Endodermal cell (in vitro differentiated cells): ENCODE measurements at places on chromosomes 5 and 9. TPM values are rescaled to one million over a fixed set of nuclear protein-coding genes. Genes with fewer than 3 reads are reported as not detected.

Gene SLC6A18
- total RNA-seq = not detected in 2 replicates

Gene LRRC70
- total RNA-seq = 0.50 and 1.4 TPM in 2 replicates

Gene LMX1B
- total RNA-seq = 9.1 and 11.1 TPM in 2 replicates

Gene DAB2IP
- total RNA-seq = 53.1 and 71.0 TPM in 2 replicates

Gene PTGDS
- total RNA-seq = 21.0 to 27.9 TPM (median 22.1 TPM) in 3 replicates

Gene MARCOL
- total RNA-seq = not detected in 3 replicates

Gene CARD9
- total RNA-seq = 0.23 to 0.38 TPM (median 0.35 TPM) in 3 replicates

Gene SLC45A2
- 0.20 and 0.27 TPM in 2 replicates for total RNA-seq

Gene SLC34A1
- not detected in 2 replicates for total RNA-seq

Gene WASHC1
- total RNA-seq = 20.3 and 21.4 TPM in 2 replicates

Gene UBE2D2
- 177 to 202 TPM (median 192 TPM) in 3 replicates for total RNA-seq

Gene DPYSL3
- 68.7 and 76.3 TPM in 2 replicates for total RNA-seq

Gene SLC25A2
- 0.55 TPM in 1 of 3 replicates, not detected in the others for total RNA-seq

Gene CER1
- 2,562 and 3,326 TPM in 2 replicates for total RNA-seq

Gene PRDM9
- total RNA-seq = 0.15 TPM in 1 of 3 replicates, not detected in the others

Gene GABRA1
- 0.33 TPM in 1 of 2 replicates, not detected in the other for total RNA-seq

DNA sequence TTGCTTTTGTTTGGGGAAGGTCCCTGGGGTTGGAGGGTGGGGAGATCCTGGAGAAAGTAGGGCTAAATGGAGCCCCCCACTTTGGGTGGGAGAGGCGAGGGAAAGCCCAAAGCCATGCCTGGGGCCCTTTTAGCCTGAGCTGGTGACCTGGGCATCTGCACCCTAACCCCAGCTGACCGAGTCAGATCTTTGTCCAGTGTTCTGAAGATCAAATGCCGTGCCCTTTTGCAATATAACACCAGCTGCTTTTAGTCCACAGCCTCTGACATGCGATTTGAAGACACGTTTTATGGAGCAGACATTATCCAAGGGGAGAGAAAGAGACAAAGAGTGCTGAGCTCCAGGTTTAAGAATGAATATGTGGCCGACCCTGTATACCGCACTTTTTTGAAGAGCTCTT is 416.5 kb downstream of the KDM4C start:
- DNase-seq = no peak

DNA sequence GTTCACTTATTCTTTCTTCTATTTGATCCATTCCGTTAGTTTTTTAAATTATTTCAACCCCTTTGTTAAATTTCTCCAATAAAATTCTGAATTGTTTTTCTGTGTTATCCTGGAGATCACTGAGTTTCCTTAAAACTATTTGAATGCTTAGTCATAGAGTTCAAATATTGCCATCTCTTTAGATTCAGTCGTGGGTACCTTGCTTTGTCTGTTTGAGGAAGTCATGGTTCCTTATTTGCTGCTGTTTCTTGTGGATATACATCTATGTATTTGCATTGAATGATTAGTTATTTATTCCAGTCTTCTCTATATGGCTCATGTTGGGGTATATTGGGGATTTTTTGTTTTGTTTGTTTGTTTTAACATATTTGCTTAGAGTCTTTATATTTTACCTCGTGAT is 80.6 kb downstream of the HINT1 start:
- DNase-seq = no peak

- no peak for DNase-seq
Measured at GRCh38 chr5:180824630-180825476, 22.2 kb upstream of the MGAT1 start.

DNA sequence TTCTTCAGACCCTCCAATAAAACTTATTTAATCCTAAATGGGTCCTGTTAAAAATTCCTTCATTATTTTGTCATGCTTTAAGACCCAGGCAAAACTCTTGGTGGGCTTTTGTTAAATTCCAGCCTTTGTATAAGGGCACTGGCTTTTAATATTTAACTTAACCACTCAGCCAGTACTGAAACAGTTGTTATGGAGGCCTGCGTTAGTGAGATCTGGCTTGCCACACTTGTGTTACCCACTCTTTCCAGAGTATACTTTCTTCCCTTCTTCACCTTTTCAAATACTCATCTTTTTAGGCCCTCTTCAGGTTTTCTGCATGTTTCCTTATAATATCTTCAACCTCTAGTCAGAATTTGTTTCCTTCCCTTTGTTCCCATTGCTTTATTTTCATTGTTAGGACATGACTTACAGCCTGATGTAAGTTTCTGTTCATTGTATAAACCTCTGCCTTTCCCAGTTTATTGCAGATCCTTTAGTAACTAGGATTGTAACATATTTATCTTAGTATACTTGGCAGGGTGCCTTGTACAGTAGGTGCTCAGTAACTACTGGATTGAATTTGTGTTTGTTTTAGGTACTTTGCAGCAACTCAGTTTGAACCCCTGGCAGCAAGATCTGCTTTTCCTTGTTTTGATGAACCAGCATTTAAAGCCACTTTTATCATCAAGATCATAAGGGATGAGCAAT is 48.8 kb downstream of the LNPEP start:
- no peak for DNase-seq

- DNase-seq = no peak
Measured at GRCh38 chr5:167242701-167243100, 1048.7 kb upstream of the WWC1 start.

- DNase-seq = no peak
Measured at GRCh38 chr5:132530946-132531345, 12.4 kb downstream of the IL5 start.

DNA sequence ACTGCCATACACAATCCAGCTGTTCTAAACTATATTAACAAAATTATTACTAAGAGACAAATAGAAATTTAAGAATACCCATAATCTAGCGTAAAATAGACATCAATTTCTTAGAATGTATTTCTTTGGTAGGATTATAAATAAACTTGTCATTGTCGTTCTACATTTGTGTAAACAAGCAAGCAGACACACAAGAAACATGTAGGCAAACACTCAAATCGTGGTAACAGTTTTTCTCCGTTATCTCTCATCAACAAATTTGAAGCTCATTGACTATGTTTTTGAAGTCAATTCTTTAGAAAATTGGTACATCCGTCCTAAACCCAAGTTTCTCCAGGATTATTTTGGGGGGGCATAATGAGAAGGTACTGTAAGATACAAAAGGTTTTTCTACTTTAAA is 832.2 kb downstream of the DTWD2 start:
- no peak for DNase-seq

DNA sequence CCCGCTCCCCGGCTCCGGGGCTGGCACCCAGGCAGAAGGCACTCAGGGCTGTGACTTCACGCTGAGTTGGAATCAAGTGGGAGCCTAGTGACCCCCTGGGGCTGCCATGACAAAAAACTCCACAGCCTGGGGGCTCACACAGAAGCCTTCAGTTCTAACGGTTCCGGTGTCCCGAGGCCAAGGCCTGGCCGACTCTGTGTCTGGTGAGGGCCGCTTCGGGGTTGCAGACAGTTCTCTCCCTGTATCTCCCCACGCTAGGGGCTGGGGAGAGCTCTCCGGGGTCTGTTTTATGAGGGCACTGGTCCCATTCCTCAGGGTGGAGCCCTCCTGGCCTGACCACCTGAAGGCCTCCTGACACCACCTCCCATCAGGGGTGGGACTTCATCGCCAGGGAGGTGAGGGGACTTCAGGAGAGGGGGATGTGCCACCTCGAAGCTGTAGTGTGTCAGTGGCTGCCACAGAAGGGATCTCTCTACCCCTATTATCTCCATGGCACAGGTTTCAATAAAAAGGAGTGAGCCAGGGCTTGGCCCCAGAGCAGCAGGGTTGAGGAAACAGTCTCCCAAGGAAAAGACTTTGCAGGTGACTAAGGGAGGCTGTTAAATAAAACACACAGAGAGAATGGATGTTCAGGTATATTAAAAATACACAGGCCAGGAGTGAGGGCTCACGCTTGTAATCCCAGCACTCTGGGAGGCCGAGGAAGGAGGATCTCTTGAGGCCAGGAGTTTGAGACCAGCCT is 1.5 kb upstream of the SLC6A3 start:
- DNase-seq = peak; percentile 38

DNA sequence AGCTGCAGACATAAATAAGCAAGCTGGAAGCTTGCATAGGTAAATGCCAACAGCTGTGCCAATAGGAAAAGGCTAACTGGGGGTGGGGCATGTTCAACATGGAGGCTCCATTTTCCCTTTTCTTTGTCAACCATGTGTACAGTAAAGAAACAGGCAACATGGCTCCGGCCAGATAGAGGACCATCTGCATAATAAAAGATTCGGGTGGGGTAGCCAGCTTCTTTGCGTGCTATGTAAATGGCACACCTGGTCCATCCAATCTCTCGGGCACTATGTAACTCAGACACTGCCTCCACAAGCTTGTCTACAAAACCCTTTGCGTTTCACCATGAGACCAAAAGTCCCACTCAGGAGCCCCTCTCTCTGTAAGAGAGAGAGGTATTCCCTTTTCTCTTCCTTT is 41.7 kb upstream of the DENND4C start:
- DNase-seq = no peak

- peak; percentile 90 for DNase-seq
Measured at GRCh38 chr5:43019614-43020398, 20.3 kb downstream of the ANXA2R start.

- DNase-seq = no peak
Measured at GRCh38 chr9:81077572-81077971, 611.8 kb downstream of the TLE1 start.

DNA sequence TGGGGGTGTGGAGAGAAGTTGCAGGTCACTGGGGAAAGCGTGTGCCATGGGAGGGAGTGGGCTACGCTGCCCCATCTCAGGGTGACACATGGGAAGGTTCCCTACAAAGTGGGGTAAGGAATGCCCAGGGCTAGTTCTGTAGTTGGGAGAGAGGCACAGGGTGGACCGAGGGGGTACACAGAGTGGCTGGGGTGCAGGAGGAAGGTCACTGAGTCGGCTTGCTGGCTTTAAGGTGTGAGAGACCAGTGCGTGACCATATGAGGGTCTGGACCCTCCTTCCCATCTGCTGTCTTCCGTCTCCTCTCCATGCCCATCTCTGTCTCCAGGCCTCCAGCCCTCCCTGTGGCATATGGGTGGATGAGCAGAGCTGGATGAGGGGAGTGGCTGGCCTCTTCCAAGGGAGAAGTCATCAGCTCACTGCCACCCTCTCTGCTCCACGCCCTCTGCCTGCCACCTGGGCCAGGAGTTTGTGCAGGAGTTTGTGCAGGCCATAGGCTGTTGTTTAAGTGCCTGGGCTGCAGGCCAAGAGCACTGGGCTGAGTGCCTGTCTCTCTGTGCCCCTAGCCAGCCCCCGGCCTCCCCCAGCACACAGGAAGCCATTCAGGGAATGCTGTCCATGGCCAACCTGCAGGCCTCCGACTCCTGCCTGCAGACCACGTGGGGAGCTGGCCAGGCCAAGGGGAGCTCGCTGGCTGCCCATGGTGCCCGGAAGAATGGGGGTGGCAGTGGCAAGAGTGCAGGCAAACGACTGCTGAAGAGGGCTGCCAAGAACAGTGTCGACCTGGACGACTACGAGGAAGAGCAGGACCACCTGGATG is 96.8 kb downstream of the PHF2 start:
- peak; percentile 27 for DNase-seq

GRCh38 chr5:159199225-159199624 is 10.1 kb downstream of the RNF145 start:
- no peak for DNase-seq

- no peak for DNase-seq
Measured at GRCh38 chr9:86116425-86116824, 17.1 kb upstream of the GOLM1 start.

- DNase-seq = no peak
Measured at GRCh38 chr5:24693609-24694008, 48.8 kb upstream of the CDH10 start.

GRCh38 chr5:176541338-176542134 is 4.3 kb upstream of the RNF44 start:
- peak; percentile 91 for DNase-seq

DNA sequence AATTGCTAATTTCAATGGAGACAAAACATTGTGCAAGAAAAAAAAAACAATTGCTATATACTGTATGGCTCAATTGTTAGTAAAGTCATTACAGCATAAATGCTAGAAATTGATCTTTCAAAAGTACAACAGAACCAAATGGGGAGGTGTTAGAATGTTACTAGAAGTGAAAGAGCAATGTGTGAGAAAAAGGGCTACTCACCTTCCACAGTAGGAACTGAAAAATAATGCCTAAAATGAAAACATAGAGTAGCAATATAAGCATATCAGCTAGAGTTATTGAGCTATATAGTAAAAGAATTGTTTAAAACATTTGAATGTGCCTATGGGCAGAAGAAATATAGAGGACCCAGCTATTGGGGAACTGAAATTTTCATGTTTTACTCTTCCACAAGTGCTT is 10.9 kb upstream of the RXFP3 start:
- DNase-seq = no peak

GRCh38 chr9:116312221-116312620 is 158.6 kb downstream of the PAPPA start:
- DNase-seq = no peak

DNA sequence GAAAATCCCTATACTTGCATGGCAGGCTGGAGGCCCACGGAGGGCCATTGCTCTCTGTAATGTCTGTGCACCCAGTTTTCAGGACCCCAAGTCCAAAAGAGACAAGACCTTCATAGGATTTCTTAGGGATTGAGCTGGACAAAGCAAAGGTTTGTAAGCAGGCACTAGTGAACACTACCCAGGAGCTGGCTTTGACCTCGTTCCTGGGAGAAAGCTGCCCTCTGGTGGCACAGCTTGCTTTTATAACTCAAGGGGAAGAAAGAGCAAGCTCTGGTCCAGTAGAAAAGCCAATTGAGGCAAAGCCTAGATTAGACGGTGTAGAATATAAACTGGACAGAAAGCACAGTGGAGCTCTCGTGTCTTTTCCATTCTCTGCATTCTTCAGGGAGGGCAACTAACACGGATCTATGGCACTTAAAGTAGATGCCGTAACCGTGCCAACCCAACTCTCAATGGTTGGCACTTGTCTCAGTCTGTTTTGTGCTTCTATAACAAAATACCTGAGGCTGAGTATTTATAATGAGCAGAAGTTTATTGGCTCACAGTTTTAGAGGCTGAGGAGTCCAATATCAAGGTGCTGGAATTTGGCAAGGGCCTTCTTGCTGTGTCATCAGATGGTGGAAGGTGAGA is 7.9 kb downstream of the GABRP start:
- peak; percentile 94 for DNase-seq

DNA sequence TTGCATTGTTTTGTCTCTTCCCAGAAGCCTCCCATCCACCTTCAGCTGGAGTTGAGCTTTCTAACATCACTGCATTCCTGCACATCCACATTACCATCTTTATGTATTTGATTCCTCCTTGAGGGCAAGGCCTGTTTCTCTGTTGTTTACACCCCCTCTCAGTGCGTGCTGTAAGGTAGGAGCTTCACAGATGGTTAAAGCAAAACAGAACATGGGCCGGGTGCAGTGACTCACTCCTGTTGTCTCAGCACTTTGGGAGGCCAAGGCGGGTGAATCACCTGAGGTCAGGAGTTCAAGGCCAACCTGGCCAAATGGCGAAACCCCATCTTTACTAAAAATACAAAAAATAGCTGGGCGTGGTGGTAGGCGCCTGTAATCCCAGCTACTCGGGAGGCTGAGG is 110.9 kb downstream of the KCNIP1 start:
- peak; percentile 63 for DNase-seq
